NCI-H1105 treated with DMSO at 0.1 percent for 48 hours (cell line): ENCODE measurements at places on chromosomes 4 and X.

GRCh38 chr4:113882668-113883067, 96.8 kb downstream of the ARSJ start:
- DNase-seq: no peak

- peak; percentile 10 for DNase-seq
Observed at GRCh38 chr4:152937336-152938236, 1.5 kb downstream of the FHDC1 start.

GRCh38 chrX:137236837-137237236, 203.0 kb upstream of the GPR101 start:
- DNase-seq: no peak

DNA sequence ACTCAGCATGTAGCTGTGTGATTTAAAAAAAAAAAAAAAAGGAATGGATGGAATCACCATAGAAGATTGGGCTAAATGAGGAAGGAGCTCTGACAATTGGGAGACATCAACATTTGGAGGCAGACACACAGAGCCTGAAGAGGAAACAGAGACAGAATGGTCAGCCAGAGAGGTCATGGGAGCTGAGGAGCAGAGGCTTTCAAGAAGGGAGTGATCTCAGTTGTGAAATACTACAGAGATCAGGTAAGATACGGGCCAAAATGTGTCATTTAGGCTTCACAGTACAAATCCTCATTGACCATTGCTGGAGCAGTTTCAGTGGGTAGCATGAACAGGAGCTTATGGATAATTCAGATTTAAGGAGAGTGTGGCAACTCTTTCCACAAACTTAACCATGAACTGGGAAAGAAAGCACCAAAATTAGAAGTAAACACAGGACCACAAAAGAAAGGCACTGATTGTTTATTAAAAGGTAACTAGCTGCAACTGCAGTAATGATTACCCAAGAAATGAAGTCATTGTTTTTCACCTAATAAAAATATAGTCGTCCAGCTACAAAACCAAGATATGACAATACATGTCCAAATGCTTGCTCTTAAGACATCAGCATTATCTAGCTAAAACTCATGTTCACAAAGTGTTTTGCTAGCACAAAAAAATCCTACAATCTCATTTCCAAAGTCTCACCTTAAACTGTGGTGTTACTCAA, 203.2 kb downstream of the DHX15 start:
- DNase-seq: no peak

- DNase-seq: no peak
Observed at GRCh38 chrX:71906144-71906543, 4.5 kb upstream of the NHSL2 start.
